ENCODE measurements at places on chromosomes 11 and 22.

DNA sequence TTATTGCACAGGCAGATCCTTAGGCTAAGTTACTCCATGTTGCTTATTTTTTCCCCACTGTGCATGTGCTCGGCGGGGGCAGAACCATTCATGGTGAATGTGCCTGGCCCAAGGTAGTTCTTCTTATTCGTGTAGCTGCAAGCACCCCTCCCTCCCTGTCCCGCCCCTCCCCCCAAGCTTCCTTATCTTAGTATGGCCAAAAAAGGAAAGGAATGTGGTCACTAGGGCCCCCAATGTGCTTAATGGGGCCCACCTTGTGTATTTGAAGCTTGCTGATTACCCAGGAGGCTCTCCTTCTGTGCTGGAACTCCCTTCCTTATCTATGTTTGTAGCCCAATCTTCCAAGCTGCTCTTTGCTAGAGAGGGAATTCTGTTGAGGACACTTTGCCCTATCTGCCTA lies 1259.7 kb upstream of the RAG2 start:
- DNase-seq, result no peak

- DNase-seq, result no peak
Observed at GRCh38 chr11:126701520-126701897, 299.1 kb downstream of the KIRREL3 start.

DNA sequence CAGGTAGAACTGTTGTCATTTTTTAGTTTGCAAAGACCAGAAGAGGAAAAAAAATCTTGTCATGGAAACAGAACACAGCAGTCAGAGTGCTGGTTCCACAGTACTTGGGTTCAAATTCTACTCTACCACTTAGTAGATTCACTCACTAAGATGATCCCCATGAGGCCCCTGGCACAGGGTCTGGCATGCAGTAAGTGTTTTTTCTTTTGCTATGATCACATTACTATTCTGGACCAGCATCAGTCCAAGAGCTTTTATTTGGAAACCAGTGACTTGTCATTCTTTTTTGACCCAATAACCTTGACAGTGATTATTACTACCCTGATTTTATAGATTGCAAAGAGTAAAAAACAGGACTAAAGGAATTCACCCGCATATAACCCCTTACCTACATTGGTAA lies 4.1 kb downstream of the EEF1G start:
- no peak for DNase-seq

DNA sequence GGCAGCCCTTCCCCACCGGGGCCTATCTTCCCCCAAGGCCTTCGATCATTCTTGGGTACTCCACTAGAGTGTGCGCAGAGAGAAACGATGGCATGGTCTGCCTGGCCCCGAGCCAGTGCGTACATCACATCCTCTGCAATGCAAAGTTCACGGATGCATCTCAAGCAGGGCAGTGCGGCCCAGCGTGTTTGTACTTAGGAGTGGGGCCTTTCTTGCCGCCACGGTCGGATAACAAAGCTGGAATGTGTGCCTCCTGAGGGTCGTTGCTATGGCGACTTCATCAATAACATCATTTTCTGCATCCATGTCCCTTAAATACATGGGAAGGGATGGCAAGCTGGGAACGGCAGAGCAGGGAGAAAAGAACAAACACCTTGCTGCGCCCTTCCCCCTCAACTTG lies 73.9 kb downstream of the SCUBE1 start:
- DNase-seq, result no peak

- no peak for DNase-seq
Observed at GRCh38 chr11:90241414-90241813, 18.6 kb upstream of the CHORDC1 start.

DNA sequence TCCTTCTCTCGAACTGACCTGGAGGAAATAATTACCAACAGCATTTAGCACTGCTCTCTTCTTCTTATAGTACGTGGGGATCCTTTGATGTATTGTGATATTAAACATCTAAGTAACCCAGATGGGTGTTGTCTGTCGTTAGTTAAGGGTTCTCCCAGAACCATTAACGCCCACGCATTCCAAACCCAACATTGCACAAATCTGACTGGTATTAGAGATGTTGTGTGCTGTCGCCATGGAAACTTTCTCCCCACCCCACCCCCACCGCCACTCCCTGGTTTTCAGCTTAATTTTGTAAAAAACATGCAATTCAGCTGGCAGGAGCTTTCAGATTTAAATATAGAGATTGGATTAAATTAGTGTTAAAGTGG lies 1495.2 kb downstream of the TBC1D22A start:
- no peak for DNase-seq

- DNase-seq, result no peak
Observed at GRCh38 chr11:64489831-64490441, 101.1 kb upstream of the SLC22A12 start.

- DNase-seq, result no peak
Observed at GRCh38 chr22:40322818-40323447, 23.4 kb upstream of the ADSL start.

GRCh38 chr11:125481531-125481930 lies 14.5 kb downstream of the FEZ1 start:
- DNase-seq, result no peak

DNA sequence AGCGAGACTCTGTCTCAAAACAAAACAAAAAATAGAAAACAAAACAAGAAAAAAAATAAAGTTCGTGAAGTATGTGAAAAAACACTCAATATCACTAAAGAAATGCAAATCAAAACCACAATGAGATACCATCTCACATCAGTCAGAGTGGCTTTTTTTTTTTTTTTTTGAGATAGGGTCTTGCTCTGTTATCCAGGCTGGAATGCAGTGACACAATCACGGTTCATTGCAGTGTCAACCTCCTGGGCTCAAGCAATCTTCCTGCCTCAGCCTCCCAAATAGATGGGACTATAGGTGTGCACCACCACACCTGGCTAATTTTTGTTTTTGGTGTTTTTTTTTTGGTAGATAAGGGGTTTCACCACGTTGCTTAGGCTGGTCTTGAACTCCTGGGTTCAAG lies 37.5 kb downstream of the ATG16L2 start:
- no peak for DNase-seq

DNA sequence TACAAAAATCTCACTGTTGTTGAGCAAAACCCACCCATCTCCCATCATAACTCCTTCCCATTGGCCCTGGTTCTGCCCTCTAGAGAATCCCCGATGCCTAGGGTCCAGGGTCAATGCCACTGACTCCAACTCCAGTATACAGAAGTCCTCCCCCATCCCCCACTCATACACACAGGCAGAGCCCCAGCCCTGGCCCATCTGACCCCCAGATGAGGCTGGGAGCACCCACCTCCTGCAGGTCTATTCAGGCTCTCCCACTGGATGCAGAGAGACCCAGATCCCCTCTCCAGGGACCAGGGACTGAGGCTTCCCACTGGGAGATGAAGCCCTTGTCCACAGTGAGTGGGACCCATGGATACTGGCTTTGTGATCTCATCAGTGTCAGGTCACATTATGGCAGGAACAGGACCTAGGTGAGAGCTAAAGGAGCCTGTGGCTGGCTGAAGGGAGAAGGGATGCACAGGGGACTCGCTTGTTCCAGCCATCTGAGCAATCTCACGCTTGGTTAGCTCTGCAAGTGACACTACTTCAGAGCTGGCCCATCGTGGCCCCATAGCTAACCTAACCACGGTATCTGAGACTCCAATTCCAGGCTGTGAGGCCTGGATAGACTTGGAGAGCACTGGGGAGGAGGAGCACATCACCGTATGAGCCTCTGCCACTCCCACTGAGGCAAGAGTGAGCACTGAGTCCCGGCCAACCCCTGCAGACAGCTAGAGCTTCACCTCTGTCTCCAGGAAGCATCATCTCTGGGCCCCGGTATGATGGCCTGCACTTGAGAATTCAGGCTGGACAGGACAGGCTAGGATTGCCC lies 35.7 kb downstream of the TRIM29 start:
- no peak for DNase-seq

DNA sequence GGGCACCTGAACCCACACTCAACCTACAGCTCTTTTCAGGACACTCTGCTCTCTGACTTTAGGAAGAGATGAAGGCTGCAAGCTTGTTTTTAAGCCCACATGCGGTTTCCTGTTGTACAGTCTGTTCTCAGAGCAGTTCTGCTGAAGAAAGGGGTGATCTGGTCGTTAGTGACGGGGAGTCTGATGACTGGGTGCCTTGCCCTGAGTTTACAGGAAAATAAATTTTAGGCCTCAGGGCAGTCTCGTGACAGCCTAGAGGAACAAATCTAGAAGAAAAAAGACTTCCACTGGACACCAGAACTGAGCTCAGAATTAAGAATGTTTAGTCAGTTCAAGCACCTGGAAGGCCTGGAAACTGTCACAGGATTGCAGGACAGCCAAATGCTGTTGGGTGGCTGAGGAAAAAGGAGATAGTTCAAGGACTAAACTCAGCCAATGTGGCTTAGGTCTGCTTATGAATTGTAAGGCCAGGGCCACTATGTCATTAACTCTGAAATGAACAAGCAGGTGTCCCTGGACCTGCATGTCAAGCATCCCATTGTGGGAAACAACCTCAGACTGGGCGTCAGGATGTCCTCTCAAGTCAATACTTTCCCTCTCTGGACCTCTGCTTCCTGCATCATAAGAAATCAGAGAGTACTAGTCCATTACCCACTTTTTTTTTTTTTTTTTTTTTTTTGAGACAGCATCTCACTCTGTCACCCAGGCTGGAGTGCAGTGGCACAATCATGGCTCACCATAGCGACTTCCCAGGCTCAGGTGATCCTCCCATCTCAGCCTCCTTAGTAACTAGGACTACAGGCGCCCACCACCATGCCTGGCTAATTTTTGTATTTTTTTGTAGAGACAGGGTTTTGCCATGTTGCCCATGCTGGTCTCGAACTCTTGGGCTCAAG lies 5.7 kb downstream of the PIK3IP1 start:
- DNase-seq, result no peak

GRCh38 chr22:41620589-41621098 lies at the start of gene DESI1:
DESI1 (minus strand) TSS chr22:41621043; CDS start chr22:41620839, 204 bp downstream.
- peak; percentile 51 for DNase-seq

GRCh38 chr11:108929241-108929640 lies 264.4 kb downstream of the DDX10 start:
- DNase-seq, result no peak

- DNase-seq, result no peak
Observed at GRCh38 chr11:35211952-35212351, 73.0 kb downstream of the CD44 start.

DNA sequence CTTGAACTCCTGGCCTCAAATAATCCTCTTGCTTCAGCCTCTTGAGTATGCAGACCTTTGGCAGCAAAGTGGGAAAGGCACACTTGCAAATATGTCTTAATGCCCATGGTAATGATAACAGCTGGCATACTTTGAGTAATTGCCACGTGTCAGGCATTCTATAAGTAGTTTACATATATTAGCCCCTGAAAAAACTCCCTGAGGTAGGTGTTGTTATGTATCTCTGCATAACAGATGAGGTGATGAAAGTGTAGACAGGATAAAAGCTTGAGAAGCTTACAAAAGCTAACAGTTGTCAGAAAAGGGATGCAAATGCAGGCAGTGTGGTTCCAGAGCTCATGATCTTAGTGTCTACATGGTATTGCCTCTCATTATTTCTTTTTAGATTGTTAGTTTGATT lies 291.1 kb upstream of the C11orf87 start:
- no peak for DNase-seq

DNA sequence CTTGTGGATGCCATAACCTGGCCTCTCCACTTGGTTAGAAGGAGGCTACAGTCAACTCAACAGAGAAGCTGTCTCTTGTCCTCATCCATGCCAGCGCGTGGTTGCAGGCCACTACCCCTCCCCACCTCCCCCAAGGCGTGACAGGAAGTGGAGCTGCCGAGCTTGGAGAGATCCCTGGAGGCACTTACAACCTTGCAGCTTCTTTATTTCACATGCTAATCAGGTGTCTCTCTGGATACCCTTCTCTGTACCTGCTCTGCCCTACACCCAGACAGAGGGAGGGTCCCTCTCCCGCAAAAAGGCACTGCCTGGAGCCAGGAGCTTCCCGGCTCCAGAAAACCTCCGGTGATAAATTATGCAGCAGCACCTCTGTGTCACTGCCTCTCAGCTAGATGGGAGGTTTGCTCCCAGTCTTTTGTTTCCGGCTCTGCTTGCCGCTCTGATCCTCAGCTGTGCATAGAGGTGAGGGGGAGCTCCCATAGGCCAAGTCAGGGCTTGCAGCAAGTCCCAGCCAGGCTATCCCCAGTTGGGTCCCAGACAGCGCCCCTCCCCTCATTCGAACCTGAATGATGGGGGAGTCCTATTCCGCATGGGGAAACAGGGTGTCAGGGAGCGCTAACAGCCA lies 5.7 kb downstream of the LRP4 start:
- DNase-seq, result no peak

GRCh38 chr22:40441761-40442390 lies 71.5 kb downstream of the SGSM3 start:
- DNase-seq, result no peak

GRCh38 chr22:26527574-26528465 lies 15.5 kb upstream of the TFIP11 start:
- no peak for DNase-seq

- no peak for DNase-seq
Observed at GRCh38 chr22:38927033-38927781, 30.2 kb upstream of the APOBEC3A start.

GRCh38 chr11:30914143-30914762 lies 328.1 kb upstream of the MPPED2 start:
- DNase-seq, result no peak

GRCh38 chr22:17120281-17120680 lies 879 bp downstream of the TMEM121B start:
- DNase-seq, result no peak

- DNase-seq, result no peak
Observed at GRCh38 chr11:26731084-26731456, 9.2 kb upstream of the SLC5A12 start.

- no peak for DNase-seq
Observed at GRCh38 chr22:49583886-49584505, 243.7 kb downstream of the BRD1 start.

GRCh38 chr11:10295064-10295901 lies 1.3 kb upstream of the SBF2 start:
- no peak for DNase-seq
